ENCODE measurements at places on chromosomes 7 and 10. TPM values are rescaled to one million over a fixed set of nuclear protein-coding genes. Genes with fewer than 3 reads are reported as not detected.
A peak's percentile ranks its signal among the peaks of the same experiment; 100 is the strongest.

The TBX20 gene
- not detected for total RNA-seq

DNA sequence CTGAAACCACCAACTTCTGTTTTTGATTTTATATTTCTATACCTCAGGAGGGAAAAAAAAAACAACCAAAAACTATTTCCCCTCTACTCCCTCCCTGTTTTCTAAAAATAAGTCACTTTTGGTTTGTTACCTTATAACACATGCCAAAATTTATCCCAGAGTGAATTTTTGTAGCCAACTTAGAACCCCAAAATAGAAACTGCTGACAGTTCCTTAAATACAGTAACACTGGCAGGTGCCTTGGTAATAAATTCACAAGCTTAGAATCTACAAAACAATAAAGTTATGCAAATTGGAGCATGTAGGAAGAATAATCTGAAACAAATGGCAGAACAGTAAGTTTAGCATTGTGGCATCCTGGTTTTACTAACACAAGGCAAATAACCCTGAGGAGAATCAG lies 165.0 kb upstream of the HDAC9 start:
- no peak for DNase-seq

DNA sequence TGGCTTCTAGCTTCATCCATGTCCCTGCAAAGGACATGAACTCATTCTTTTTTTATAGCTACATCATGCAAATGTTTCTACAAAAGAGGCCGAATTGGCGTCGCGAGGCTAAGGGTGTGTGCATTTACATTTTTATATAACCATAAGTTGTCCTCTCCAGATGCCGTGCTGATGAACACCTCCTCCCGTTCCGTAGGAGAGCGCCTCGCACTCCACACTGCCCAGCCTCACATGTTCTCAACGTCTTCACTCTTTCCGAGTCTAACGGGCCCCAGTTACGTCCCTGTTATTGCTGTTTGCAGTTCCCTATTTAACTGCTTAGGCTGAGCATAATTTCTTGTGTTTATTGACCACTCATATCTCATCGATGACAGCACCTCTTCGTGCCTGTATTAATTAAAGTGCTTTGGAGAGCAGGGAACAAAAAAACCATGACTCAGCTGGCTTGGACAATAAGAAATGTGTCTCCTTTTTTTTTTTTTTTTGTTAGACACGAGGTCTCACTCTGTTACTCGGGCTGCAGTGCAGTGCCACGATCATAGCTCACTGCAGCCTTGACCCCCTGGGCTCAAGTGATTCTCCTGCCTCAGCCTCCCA lies 113.5 kb upstream of the SDK1 start:
- DNase-seq = no peak

The STK31 gene
- total RNA-seq = 0.80 TPM

DNA sequence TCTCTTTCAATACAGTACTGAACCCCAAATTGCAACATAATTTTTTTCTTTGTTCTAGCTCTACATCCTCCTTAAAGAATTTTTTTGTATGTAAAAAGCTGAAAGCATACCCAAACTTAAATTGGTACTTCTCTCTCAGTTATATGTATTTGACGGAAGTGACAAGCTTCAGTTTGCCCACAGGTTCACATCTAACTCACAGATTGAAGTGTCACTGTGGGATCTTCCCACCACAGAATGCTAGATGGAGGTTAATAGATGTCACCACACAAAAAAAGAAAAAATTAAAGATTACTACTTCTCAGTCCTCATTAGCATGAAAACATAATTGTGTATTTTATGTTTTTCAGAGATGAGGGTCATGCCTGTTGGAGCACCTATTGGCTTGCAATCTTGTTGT lies 150.9 kb upstream of the GHITM start:
- DNase-seq = no peak

GRCh38 chr7:158609313-158609974 lies 21.8 kb upstream of the PTPRN2 start:
- DNase-seq = no peak

DNA sequence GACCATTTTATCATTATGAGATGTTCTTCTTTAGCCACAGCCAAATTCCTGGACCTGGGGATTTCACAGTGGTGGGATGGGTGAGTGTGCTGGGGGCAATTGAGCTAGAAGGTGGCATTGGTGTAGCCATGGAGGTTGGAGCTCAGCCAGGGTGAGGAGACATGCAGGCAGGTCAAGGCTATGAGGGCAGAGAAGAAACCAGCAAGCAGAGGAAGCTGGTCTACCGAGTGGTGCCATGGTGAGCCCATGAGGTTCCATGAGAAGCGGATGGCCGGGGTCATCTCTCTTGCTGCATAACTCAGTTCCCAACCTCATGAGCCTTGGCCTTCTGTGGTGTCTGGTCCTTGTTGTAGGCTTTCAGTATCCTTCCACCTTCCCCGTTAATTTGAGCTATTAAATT lies 91.4 kb downstream of the CARD11 start:
- no peak for DNase-seq

- DNase-seq = no peak
Observed at GRCh38 chr10:43444323-43444722, 7.4 kb downstream of the ZNF487 start.

DNA sequence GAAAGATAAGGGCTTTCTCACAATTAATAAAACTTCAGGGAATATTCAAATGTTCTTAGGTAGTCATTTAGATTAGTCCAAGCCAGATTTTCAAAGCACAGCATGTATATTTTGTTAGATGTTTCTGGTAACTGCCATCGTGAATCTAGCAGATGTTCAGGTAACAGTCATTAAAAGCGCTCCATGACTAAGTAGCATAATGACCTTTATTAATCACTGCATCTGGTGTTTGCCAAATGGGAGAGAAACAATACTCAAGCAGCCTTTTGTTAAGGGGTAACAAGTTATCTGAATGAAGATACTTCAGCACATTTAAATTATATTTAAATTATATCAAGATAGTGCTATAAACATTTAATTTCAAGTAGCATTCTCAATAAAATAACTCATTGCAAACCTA lies 47.5 kb downstream of the USP6NL start:
- DNase-seq = no peak

GRCh38 chr10:12465385-12466136 lies 116.2 kb downstream of the CAMK1D start:
- DNase-seq = no peak

DNA sequence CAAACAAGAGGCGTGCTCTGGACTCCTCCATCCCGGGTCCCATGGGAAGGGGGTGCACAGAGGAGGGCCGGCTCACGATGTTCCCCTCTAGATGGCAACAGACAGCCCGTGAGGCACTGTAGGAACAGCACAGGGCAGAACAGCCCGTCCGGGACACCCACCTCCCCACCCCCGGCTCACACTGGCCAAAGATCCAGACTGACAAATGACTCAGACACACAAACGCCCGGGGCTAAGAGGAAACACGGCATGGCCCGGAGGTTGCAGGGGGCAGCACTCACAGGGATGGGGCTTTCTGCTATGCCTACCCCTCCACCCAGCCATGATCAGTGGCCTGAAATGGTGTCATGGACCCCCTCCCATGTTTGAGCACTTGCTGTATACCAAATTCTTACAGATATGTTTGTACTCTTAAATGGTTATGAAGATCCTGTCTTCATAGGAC lies 4.9 kb upstream of the ELN start:
- DNase-seq = no peak

DNA sequence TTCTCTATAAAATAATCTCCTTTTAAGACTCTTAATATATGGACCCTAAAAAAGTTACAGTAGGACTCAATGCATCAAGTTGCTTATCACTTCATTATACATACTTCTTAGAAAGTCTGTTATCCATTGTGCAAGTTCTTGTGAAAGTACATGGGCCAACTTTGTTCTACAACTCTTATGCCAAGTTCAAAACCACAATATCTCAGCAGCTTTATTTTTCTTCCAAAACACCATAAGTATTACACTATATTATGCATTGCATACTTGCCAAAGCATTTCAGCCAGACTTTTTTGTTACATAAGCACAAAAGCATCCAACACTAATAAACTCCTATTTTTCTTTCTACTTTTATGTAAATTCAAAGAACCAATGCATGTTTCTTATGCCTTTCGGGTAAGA lies 94.4 kb downstream of the AHR start:
- DNase-seq = no peak

GRCh38 chr7:108395426-108395825 lies 60.8 kb downstream of the NRCAM start:
- DNase-seq = no peak

GRCh38 chr10:48526011-48526821 lies 78.7 kb downstream of the ARHGAP22 start:
- DNase-seq = no peak

- peak; percentile 37 for DNase-seq
Observed at GRCh38 chr7:76260171-76260703, 42.2 kb upstream of the HSPB1 start.

DNA sequence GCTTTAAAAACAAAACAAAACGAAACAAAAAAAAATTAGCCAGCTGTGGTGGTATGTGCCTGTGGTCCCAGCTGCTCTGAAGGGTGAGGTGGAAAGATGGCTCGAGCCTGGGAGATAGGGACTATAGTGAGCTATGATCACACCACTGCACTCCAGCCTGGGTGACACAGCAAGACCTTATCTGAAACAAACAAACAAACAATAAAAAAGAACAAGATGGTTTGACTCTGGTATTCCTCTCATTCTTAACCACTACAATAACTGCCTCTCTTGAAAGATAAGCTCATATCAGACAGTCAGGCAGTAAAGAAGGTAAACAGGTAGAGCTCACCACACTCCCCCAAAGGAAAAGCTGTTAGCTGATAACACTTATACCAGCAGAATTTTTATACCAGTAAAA lies 14.1 kb upstream of the DUSP5 start:
- no peak for DNase-seq

DNA sequence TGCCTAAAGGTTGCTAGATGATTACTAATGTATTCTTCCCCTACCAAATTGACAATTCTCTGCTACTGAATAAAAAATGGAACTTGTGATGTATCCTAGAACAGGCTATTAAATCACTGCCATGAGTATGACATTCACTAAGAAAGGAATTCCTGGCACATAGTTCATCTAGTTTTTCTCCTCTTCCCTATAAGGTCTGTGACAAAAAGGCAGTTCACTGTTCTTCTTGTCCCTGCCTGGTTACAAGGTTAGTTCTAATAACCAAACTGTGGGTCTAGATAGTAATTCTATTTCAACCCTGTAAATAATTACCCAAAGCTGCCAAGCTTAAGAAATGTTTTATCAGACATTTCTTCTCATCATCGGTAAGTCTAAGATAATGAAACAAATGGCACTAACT lies 245.6 kb downstream of the BICC1 start:
- DNase-seq = no peak

DNA sequence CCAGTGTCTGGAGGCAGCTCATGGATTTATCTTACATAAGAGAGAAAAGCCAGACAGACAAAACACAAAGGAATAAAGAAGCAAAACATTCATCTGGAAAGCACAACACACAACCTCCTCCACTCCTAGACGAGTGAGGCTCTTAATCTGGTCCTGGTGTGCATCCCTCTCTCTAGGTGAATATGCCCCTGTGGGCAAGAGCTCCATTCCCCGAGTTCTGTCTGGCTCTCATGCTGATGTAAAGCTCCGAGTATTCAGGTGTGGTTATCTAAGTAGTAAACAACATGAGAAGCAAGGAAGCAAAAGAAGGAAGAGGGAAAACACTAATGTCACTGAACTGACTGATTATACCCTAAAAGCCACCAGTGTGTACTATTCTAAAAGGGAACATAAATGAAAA lies 47.9 kb upstream of the FEZF1 start:
- DNase-seq = no peak

DNA sequence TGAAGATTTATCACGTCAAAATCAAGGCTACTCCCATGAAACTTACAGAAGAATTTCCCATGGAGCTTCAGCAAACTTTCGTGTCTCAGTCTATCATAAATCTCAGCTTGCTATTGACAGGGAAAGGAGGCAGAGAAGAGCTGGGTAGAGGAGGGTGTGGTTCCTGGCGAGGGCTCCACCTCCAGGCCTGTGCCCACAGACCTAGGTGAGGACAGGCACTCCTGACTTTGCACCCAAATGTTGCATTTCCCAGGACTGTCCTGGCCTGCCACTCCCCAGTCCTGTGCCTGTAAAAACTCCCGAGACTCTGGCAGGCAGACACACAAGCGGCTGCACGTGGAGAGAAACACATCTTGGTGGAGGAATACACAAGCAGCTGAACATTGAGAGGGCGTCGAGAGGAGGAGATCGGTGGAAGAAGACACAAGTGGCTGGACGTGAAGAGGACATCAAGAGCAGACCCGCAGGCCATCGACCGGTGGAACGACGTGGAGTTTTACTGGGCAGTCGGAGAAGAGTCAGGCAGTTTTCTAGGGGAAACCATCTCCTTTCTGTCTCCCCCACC lies 145.1 kb downstream of the CTNNA3 start:
- DNase-seq = no peak

DNA sequence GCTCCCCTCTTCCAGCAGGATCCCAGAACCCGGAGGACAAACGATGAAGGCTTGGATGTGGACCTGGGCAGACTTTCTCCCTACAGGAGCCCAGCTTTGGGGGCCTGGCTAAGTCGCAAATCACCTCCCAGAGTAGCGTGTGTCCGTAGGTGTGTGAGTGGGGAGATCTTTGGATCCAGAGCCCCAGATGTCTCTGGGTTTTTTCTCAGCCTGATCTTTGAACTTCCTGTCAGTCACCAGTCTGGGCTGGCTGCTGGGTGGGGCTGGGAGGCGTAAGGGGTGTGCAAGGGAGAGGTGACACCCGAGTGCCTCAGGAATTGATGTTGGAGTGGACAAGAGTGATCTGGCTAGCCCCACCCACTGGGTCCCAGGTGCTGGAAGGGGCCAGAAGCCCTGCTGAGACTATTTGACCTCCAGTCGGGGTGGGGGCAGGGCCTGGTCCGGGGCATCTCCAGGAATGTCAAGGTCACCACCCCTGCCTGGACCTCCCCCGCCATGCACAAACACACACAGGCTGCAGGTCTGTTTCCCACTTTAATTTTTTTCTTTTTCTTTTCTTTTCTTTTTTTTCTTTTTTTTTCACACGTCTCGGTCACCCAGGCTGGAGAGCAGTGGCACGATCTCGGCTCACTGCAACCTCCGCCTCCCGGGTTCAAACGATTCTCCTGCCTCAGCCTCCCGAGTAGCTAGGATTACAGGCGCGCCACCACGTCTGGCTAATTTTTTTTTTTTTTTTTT lies at the start of gene MOGAT3:
Gene MOGAT3, minus strand, starts transcription at position 175 of the 738 bp plus-strand sequence. CDS start 182 bp downstream, outside the sequence.
- DNase-seq = no peak

DNA sequence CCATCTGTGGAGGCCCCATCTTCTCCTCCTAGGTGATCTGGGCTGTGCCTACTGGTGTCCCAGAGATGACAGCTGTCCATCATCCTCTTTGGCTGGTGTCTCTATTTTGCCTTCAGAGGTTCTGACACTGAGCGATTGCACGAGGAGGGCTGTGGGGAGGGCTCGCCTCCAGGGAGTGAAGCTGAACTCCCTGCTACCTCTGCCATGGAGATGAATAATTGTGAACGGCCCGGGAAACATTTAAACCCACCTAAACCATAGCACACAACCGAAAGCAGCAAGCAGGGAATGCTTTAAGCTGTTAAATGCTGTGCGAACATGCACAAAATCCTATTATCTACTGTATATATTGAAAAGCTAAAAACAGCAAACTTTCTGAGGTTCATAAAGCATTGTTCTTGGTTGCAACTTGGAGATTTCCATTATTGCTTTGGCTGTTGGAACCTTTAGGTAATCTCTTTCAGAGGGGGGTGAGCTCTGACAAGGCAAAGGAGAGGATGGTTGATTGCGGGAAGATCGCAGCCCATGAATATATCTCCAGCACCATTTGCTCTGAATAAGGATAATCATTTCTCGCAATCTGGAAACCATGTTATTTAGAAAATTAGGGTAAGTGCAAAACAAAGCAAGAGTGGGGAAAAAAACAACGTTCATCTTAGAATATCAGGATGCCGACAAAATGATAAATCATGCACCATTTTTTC lies 507.6 kb downstream of the GALNT17 start:
- DNase-seq = no peak

All from T-helper 17 cell (primary cell).